Activated naive CD8-positive, alpha-beta T cell treated with anti-CD3 and anti-CD28 coated beads, Interleukin-2, amount 10 ng/mL, durations not matched to agents 7 days and 5 days (primary cell): ENCODE measurements at places on chromosomes 12 and 14.
A peak's percentile ranks its signal among the peaks of the same experiment; 100 is the strongest.

- no peaks in the 10 kb centered on the region for H3K4me1 ChIP-seq
- no peaks in the 10 kb centered on the region for H3K36me3 ChIP-seq
- H3K27me3 ChIP-seq: no peaks in the 10 kb centered on the region
- H3K27ac ChIP-seq: no peak overlapping the region
- no peak for DNase-seq
Observed at GRCh38 chr12:22792138-22792537, 167.2 kb downstream of the ETNK1 start.

- no peaks in the 10 kb centered on the region for H3K27me3 ChIP-seq
- H3K27ac ChIP-seq: peak overlapping the region; percentile 93
- H3K36me3 ChIP-seq: peaks cover 9% of the 10 kb centered on the region
Observed at GRCh38 chr14:73758392-73759182, 44.4 kb upstream of the PNMA1 start.

DNA sequence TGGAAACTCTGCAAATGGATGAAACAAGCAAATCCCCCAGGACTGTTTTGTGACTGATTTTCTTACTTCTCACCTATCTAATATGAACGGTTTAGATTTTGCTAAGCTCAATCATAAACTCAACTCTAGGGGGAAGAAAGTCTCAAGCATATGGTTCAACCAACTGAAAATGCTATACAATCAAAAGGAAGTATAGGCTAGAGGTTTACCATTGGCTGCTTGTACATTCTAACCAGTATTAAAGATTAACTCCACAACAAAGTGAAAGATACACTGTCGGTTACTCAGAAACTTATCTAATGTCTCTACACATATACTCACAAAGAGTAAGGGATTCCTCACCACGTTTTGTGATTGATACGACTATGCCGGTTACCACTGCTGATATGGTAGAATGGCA, 281.8 kb upstream of the SOX5 start:
- H3K4me3 ChIP-seq: no peak overlapping the region
- no peaks in the 10 kb centered on the region for H3K36me3 ChIP-seq
- no peaks in the 10 kb centered on the region for H3K4me1 ChIP-seq
- no peak for DNase-seq
- no peaks in the 10 kb centered on the region for H3K27me3 ChIP-seq
- H3K27ac ChIP-seq: no peak overlapping the region

DNA sequence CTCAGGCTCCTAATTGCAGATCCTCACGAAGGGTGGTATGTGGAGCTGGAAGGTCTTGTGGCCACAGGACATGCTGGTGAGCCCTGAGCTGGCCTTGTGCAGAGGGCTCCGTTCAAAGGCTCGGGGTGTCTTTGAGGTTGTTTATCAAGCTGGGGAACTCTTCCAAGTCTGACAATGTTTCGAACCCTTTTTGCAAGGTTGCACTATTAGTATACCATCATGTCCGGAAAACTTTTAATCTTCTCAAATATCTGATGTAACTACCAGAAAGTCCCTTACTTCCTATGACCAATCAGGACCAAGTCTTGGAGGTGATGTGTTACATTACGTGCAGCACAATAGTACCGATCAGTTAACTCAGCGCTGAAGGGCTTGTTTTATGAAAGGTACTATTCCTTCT, 21.5 kb downstream of the UBR7 start:
- H3K4me3 ChIP-seq: no peak overlapping the region
- peaks cover 13% of the 10 kb centered on the region for H3K27me3 ChIP-seq
- no peak overlapping the region for H3K27ac ChIP-seq
- peaks cover 20% of the 10 kb centered on the region for H3K36me3 ChIP-seq
- H3K4me1 ChIP-seq: peaks cover 5% of the 10 kb centered on the region

DNA sequence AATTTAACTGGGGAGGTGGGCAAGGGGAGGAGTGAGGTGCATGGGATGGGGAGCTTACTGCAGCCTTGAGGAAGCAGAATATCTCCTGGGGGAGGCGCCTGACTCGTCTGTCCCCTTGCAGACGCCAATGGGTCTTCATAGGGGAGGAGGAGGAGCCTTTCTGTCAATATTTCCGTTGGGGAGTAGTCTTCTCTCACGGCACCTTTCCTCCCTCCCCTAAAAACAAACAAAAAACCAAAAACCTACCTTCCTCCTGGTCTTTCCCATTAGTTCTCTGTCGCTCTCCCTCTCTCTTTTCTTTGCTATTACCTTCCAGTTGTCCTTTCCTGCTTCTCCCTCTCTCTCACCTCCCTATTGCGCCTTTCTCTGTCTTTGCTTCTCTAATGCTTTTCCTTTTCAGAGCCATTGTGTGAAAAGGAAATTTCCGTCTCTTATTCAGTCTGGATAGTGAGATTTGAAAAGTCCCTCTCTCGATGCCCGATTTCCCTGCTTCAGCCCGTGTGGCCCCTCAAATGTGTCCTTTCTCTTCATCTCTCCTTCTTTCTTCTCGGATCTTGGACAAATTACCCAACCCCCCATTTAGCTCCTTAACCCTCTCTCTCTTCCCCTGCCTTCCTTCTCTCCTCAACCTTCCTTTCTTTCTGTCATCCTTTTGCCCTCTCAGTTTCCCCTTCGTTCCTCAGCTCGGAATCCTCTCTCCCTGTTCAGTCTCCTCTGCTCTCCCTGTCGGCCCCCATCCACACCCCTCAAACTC, 5.9 kb downstream of the GPR84 start:
- peak; percentile 42 for DNase-seq
- H3K4me1 ChIP-seq: peaks cover 18% of the 10 kb centered on the region
- H3K4me3 ChIP-seq: no peak overlapping the region
- H3K36me3 ChIP-seq: no peaks in the 10 kb centered on the region
- H3K27ac ChIP-seq: no peak overlapping the region

DNA sequence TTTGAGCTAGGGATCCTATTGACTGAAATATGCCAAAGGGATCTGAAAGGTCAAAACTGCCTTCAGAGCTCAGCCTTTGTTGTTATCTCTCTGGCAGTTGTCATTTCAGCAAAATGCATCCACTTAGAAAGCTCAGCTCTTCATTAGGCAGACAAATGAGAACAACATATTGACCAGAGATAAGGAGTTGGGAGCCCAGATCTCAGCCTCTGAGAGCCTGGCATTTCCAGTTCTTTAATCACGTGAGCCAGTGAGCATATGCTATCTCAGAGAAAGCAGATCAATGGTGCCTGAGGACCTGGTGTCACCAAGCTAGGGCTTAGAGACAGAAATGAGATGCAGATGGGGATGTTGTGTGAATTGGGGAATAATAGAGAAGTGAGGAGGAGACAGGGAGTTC, 101.1 kb downstream of the DAD1 start:
- peaks cover 23% of the 10 kb centered on the region for H3K36me3 ChIP-seq
- H3K4me3 ChIP-seq: peak overlapping the region; percentile 90
- no peaks in the 10 kb centered on the region for H3K27me3 ChIP-seq
- peaks cover 2% of the 10 kb centered on the region for H3K4me1 ChIP-seq
- no peak for DNase-seq
